CD4-positive, alpha-beta T cell (primary cell): ENCODE measurements at places on chromosomes 1 and 21. TPM values are rescaled to one million over a fixed set of nuclear protein-coding genes. Genes with fewer than 3 reads are reported as not detected.

The AMY1B gene
- total RNA-seq, result not detected

The FCGR1A gene
- not detected for total RNA-seq

The FTCD gene
- 0.17 TPM for total RNA-seq

The KRTAP19-8 gene
- not detected for total RNA-seq

The NPL gene
- 1.7 TPM for total RNA-seq

The SPRR2G gene
- total RNA-seq, result not detected

The KRTAP10-5 gene
- total RNA-seq, result not detected

The IFT25 gene
- 13.9 TPM for total RNA-seq

The LRIF1 gene
- 1.8 TPM for total RNA-seq

The OR2L13 gene
- total RNA-seq, result not detected

The TNFRSF18 gene
- 14.8 TPM for total RNA-seq

The SLC9C2 gene
- not detected for total RNA-seq

The GUCA2A gene
- total RNA-seq, result not detected

The UBAP2L gene
- total RNA-seq, result 234 TPM

The TTC39A gene
- total RNA-seq, result not detected
